ENCODE measurements at places on chromosomes 11 and 22. TPM values are rescaled to one million over a fixed set of nuclear protein-coding genes. Genes with fewer than 3 reads are reported as not detected.

DNA sequence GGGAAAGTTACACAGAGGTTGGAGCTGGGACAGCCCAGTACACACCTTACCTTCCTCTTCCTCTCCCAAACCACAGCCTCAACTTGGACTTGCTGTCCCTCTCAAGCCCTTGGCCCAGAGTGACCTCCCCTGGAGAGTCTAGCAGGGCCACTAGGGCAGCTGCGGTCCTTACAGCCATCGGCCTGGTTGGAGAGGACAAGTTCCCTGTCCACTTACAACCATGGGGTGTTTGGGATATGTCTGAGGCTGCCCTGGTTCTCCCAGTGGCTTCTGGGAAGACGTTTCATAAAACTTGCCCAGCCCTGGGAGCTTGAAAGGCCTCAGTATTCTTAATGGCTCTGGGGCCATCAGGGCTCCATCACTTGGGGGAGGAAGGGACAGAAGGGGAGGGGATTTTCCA lies 13.1 kb upstream of the DGKZ start:
- no peak for DNase-seq

DNA sequence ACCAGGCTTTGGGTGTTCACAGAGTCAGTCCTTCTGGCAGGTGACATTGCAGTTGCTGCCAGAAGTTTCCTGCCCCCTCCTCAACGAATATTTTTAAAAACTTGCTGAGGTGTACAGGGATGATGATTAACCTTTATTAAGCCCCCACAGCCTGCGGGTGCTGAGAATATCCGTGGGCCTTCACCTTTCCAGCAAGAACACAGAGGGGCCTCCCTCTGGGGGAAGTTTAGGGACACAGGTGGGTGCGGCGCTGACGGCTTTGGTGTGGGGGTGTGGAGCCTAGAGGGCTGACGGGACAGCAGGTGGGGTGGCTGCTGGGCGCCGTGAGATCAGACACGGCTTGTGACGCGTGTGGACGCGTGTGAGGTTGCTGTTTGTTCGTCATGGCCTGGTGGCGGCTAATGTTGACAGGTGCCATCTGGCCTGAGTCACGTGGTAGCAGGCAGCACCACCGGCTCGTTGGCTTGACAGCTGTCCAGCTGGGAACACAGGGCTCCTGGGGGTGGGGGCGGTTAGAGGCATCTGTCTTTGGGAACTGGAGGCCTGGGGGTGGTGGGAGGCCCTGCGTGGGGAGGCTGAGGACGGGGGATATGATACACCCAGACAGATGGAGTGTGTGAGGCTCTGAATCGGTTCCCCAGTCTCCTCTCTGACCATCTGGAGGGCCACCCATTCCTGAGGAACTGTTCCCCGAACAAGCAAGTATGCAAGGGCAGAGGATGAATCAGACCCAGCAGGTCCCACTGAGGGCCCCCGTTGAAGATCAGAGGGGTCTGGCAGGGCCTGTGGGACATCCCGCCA lies 12.5 kb upstream of the LRRC10B start:
- no peak for DNase-seq

DNA sequence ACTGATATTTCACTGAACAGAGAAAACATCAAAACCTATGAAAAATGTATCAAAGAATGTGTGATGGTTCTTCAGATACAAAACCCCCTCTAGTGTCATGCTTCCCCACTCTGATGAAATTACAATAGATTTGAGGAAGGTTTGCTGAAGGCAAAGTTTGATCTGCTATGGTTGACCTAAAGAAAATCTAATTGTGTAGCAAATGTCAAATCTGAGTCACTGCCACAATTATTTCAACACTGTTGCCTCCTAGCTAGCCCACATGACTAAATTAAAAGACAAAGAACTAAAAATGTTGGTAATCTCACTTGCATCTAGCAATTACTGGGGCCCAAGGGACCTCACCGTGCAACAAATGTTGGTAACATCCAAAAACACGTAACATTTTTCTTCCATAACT lies 728.0 kb downstream of the DLG2 start:
- no peak for DNase-seq

The MPPED1 gene
- 0.18 TPM for total RNA-seq

The CDC45 gene
- total RNA-seq, result 6.2 TPM

The KRTAP5-8 gene
- total RNA-seq, result not detected

DNA sequence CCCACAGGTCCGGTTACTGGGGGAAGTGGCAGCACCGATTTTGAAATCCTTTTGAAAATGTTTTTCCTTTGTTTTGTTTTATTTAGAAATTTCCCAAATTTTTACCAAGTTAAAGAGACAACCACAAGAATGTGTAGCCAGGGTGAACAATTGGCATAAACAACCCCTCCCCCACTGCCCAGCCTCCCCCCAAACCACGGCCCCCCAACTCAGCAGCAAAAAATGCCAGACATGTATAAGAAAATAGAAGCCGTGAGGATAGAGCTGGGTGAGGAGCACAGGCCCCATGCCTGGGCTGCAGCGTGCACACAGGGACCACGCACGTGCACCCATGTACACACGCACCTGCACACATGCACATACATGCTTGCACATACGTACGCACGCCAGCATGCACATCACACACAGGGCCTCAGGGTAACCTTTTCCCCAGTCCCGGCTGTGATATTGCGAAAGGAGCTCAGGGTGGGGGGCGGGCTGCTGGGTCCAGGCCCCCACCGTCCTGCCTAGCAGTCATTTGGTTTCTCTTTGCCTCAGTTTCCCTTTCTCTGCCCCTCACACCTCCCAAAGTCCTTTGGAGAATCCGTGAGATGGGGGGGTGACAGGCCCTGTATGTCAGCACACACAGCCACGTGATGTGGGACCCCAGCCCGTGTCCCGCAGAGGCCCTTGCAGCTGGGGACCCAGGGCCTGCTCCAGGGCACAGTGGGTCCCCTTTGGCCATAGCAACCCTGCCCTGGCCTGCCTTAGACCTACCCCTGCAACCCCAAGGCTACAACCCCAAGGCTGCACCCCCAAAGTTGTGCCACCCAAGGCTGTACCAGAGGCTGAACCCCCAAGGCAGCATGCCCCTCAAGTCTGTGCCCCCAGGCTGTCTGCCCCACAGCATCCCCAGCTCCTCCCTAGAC lies 42.9 kb downstream of the IGF2 start:
- DNase-seq, result no peak

DNA sequence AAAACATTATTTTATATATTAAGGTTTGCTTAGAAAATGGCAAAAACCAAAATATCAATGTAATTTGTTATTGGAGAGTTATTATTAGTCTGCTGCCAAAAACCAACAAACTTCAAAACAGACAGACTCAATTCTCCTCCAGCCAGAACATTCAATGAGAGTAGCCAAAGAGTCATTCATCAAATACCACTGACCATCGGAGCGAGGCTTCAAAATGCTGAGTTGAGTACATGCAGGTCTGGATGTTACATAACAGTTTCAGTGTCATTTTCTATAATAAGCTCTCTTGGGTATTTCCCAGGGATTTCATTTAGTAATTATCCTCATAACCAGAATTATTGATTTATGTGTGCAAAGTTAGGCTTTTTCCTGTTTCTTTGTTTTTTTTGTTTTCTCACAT lies 42.6 kb downstream of the CHST1 start:
- no peak for DNase-seq

GRCh38 chr22:43302531-43303041 lies 40.6 kb downstream of the SCUBE1 start:
- DNase-seq, result no peak

The DCHS1 gene
- total RNA-seq, result 156 TPM

The HNRNPUL2 gene
- 43.6 TPM for total RNA-seq

DNA sequence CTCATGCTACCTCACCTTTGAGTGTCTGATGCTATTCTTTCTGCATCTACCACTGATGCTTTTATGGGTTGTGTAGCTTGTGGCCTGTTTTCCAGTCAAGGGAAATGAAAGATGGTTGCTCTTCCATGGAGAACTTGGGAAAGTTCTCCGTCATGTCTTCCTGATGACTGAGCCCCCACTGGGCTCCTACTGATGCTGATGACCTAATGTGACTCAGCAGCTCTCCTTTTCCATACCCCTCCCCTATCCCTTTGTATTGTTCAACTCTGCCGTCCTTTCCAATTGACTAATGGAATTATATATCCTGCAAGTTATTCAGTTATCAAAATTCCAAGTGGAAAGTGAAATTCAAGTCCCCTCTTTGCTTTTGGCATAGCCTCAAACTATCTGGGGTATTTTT lies 44.7 kb downstream of the REXO2 start:
- DNase-seq, result no peak

The NCAPH2 gene
- 40.9 TPM for total RNA-seq

GRCh38 chr22:50505776-50506610 lies 1.5 kb downstream of the LMF2 start:
- DNase-seq, result no peak

The C11orf87 gene
- 0.46 TPM for total RNA-seq

DNA sequence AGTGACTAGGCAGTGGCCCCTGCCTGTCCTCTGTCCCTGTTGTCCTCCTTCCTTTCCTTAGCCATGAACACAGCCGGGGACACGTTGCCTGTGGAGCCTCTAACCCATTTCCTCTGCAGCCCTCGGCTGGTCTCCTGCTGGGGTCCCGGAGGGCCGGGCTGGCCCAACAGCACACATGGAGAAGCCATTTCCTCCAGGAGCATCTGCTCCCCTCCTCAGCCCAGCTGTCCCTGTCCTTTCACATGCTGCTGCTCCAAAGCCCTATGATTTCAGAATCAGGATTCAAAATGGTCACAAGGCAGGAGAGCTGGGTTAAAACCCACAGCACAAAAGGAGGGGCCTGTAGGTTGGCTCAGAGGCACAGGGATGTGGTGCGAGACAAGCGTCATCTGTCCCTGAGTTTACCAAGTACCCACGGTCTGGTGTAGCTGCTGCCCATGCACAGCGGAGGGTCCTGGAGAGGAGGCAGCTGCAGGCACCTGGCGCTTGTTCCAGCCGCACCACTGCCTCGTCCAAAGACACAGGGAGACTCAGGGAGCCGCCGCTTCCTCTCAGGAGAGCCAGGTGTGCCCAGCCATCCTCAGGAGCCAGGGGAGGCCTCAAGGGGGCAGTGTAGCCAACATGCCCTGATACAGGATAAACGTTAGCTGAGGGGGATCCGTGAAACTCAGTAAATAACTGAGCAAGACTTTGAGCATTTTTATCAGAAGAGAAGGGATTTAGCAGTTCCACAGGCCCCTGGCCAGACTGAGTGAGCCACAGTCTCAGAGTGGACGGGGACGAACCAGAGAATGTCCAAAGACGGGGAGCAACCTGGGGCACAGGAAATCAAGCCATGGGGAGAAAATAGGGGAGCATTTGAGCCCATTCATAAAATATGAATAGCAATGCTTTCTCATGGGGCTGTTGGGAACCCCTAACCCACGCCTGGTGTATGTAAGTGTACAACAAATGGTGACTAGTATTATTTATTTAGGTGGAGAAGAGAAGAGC lies 3.9 kb upstream of the VSIG10L2 start:
- DNase-seq, result peak; percentile 73

GRCh38 chr11:117145393-117145761 lies 1.3 kb downstream of the PAFAH1B2 start:
- DNase-seq, result peak; percentile 7

The TMEM121B gene
- total RNA-seq, result 62.2 TPM

- DNase-seq, result no peak
Observed at GRCh38 chr22:37926358-37926757, 20.3 kb downstream of the MICALL1 start.
